Forelimb muscle (tissue), 1 donor: ENCODE measurements at places on chromosomes 6 and 20.

GRCh38 chr6:36025932-36026327 is 1.5 kb upstream of the SLC26A8 start:
- DNase-seq = no peak

- no peak for DNase-seq
Measured at GRCh38 chr20:20079102-20079784, 26.9 kb downstream of the CFAP61 start.

DNA sequence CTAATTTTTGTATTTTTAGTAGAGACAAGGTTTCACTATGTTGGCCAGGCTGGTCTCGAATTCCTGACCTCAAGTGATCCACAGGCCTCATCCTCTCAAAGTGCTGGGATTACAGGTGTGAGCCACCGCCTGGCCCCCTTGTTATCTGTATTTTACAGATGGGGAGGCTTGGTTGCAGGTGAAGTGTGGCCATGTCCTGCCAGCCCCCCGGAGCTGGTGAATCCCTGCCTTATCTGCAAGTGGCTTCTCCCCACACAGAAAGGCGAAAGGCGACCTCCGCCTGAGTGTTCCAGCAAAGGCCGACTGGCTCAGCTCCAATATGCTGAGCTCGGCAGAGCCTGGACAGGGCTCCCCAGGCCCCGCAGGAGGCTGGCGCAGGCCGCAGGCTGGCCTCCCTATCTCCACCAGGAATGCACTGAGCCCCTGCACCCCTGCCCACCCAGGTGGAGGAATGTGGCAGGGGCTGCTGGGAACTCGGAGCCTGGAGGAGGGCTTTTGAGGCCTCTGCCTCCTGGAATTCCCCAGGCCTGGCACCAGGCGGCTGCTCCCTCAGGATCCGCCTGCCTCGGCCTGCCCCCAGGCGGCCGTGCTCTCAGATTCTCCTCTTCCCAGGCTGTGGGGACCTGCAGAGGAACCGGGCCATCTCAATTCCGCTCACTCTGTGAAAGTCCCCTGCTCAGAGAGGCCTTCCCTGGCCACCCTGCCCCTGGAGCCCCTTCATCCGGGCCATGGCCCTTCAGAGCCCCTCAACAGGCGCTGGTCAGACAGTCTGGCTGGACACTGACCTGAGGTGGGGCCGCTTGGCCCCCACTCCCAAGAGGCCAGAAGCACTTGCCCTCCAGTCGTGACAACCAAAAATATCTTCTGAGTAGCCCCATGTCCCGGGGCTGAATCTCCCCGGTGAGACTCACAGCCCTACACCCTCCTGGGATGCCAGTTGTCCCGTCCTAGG is 9.3 kb upstream of the LAMA5 start:
- no peak for DNase-seq

DNA sequence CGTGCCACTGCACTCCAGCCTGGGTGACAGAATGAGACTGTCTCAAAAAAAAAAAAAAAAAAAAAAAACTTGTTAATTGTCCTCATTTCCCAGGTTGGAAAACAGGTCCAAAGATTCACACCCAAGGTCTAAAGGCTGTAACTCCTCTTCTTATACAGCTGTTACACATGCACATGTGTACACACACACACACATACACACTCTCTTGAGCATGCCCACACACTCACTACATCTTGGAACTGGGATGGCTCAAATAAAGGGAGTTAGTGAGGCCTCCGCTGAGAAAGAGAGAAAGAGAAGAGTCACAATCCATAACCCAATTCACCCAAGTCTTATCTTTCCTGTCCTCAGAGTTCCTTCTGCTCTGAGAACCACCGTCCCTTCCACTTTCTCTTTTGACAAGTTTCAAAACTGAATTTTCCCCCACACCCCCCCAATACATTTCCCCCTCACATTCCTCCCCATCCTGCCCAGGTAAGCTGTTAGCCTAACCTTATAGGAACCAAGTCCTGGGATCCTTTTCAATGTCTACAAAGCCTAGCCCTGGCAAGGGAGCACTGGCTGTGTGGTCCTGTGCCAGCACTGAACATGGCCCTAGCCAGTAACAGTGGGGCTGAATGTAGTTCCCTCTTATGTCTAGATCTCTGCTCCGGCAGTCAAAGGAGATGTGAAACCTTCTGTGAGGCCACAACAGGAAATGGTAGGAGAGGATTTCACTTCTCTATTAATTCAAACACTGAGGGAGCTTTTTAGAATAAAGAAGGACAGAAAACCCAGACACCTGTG is 3.2 kb upstream of the HLA-DMB start:
- DNase-seq = no peak

DNA sequence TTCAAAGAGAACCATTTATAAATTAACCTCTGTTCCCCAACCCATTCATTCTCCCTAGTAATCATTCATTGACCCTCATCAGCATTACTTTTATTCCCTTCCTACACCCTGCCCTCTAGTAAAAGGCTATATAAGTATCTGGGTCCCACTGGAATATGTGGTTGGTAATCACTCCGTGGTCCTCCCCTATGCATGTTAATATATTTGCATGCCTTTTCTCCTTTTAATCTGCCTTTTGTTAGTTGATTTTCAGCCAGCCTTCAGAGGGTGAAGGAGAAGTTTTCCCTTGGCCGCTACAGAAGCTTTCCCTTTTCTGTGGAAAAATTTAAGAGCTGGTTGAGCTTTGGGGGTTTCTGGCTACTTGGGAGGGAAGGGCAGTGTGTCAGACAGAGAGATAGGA is 585.6 kb downstream of the UTRN start:
- no peak for DNase-seq
